Head of caudate nucleus (tissue), 42 donors: ENCODE measurements at places on chromosomes 5 and 9.
A peak's percentile ranks its signal among the peaks of the same experiment; 100 is the strongest.

DNA sequence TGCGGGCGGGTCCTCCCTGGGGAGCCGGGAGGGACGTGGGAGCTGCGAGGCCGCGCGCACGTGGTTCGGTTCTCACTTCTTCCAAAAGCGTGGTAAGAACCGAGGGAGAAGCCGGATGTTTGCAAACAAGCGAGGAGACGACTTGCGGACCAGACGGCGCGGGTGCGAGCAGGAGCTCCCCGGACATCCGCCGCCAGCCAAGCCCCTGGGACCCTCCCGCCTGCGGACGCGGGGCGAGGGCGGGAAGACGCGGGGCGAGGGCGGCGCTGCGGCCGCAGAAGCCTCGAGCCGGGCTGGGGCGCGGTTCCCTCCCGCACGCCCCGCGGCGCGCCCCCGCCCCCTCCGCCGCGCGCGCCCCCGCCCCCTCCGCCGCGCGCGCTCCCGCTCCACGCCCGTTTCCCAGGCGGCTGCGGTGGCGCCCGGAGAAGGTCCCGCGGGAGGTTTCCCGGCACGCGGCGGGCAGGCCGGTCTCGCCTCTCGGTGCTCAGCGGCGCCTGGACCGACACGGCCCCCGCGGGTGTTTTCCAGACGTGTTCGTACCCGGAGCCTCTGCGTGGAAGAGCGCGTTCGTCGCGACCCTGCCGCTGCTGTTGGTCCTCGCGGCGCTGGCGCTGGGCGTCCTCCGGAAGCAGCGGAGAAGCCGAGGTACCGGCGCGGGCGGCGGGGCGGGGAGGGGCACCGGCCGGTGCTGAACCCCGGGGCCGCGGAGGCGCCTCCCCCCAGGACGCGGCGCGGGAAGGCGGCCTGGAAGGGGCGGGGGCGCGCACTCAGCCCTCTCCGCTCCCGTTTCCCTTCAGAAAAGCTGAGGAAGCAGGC is 12.8 kb downstream of the BTNL9 start:
- DNase-seq, result no peak

GRCh38 chr9:134778841-134779411 is 101.7 kb upstream of the FCN2 start:
- peak; percentile 32 for DNase-seq

- peak; percentile 66 for DNase-seq
Observed at GRCh38 chr5:463952-464351, 21.0 kb downstream of the EXOC3 start.

GRCh38 chr5:36366883-36367282 is 65.2 kb upstream of the RANBP3L start:
- no peak for DNase-seq

DNA sequence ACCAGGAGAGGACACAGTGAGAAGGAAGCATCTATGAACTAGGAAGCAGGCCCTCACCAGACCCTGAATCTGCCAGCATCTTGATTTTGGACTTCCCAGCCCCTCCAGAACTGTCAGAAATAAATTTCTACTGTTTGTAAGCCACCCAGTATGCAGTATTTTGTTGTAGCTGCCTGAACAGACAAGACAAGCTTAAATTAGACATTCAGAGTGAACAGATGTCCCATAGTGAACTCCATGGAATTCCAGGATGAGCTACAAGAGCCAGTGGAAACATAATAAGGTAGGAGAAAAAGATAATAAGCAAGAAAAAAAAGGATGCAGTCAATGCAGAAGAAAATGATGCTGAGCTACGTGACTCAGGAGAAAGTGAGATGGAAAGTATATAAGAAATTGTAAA is 47.8 kb upstream of the MAMDC2 start:
- no peak for DNase-seq

- no peak for DNase-seq
Observed at GRCh38 chr5:132371603-132371994, 2.1 kb downstream of the SLC22A5 start.

DNA sequence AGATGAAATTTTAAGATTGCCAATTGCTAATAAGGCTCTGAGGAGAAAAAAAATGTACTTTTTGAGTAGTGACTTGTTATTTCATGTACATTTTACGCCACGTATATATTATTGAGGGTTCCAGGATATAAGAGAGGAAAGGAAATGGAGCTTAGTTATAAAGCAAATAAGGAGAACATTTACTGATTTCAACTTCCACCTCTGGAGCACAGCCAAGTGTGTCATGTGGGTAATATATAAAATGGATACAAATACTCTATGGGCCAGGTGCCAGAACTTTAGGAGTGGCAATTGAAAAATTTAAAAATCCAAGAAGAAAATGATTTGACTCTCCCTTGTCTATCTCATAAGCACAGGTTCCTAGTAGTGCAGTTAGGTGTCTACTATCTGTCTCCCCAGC is 45.0 kb upstream of the VLDLR start:
- DNase-seq, result no peak

DNA sequence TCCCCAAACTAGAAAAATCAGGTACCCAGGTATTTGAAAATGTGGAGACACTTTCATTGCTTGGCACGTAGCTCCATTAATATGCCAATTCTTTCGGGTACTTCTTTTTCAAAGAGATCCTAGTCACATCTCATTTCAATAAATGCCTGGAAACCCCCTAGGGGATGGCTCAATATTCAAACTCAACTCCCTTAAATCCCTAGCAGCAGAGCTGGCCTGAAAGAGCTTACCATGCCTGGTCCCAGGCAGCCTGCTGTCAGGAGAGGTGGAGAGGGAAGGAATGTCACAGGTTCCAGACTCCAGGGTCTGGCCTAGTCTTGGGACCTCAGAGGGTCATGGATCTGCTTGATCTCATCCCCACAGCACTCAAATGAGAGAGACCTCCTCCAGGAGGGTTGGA is 187.1 kb downstream of the SPOCK1 start:
- DNase-seq, result no peak

GRCh38 chr9:126636983-126637798 is 23.5 kb downstream of the LMX1B start:
- DNase-seq, result peak; percentile 65

DNA sequence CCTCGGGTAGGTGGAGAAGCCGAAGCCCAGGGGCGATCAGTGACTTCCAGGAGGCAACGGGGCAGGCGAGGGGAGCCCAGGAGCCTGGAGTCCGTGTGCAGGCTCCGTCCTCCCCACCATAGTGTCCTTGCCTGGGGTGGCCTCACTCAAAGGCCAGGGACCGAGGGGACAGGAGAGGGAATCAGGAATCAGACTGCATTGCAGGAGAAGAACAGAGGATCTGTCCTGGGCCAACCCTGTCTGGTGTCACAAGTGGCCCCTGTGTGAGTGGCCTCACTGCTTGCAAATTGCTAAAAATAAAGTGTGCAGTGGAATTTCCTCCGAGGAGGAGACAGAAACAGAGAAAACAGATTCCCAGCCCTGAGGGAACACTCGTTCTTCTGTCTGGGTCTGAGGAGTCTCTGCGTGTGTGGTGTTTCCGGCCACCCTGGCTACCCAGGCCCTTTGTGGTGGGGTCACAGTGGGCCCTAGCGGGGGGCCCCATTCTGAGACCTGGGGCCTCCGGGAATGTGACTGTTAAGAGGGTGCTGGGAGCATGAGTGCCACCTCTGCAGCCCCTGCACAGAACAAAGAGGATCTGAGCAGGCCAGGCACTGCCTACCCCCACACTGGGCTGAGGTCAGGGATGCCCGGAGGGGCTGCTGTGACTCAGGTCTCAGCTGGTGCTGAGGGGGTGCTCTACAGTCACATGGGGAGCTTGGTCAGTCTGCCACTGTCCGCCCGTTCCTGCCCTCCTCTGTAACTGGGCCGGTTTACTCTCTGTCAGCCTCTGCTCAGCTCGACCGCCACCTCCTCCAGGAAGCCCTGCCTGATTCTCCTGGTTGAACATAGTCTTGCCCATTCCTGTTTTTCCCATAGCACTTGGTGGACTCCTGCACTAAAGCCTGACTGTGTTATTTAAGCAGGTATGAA is 7.4 kb downstream of the TRAF1 start:
- DNase-seq, result no peak

- no peak for DNase-seq
Observed at GRCh38 chr9:92176800-92177185, 61.6 kb upstream of the SPTLC1 start.

DNA sequence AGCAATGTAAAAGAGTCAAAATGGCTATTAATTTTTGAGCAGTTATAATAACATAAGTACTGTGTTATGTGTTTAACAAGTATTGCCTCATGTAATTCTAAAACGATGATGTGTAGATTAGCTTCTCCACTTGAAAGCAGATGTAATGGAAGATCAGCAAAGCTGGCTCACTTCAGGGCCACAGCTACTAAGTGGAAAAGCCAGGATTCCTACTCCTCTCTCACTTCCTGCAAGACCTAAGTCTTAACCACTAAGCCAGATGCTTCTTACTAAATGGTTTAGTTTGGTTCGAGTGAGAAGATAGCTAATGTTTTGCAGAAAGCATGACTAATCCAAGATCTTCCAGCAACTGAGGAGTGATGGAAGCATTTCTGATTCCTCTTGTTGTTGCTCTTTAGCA is 15.7 kb upstream of the TNC start:
- DNase-seq, result no peak

DNA sequence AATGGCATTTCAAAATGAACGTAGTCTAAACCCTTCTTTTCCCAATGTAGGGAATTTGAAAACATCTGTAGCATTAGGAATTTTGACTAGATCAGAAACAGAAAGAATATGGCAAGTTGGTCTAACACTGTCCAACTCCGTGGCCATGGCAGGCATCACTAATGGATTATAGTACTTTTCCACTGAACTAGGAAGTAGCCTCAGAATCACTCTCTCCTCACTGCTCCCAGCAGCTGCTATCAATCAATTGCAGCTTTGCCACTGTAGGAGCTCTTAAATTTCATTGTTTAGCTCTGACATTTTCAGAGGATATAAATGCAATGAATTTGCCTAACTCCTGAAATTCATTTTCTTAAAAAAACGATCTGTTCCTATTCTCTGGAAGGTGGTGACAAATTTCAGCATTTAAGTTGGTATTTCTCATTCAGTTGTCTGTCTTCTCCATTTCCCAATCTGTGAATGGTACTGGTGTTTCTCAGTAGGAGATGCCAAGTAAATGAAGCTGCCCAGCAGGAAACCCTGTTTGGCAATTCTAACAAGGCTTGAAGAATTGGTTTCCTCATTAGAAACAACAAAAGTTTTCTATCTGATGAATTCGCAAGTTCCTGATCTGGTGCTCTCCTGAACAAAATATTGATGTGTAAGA is 64.7 kb downstream of the TLR4 start:
- DNase-seq, result no peak

GRCh38 chr5:132839426-132840301 is 9.2 kb upstream of the SHROOM1 start:
- DNase-seq, result no peak

DNA sequence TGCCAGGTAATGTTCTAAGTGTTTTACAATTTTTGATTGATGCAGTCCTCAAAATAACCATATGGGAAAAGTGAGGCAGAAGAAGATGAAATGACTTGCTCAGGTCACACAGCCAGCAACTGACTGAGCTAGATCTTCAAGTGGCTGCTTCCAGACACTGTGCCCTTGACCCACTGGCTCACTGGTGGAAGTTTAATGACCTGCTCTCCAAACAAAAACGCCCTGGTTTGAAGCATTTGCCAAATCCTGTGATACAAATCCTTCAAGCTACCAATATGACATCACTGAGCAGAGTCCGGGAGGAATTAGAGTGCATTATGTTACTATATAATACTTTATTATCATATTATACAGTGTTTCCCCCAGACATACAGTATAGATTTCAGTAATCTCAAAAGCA is 459.4 kb downstream of the GADD45G start:
- DNase-seq, result no peak

DNA sequence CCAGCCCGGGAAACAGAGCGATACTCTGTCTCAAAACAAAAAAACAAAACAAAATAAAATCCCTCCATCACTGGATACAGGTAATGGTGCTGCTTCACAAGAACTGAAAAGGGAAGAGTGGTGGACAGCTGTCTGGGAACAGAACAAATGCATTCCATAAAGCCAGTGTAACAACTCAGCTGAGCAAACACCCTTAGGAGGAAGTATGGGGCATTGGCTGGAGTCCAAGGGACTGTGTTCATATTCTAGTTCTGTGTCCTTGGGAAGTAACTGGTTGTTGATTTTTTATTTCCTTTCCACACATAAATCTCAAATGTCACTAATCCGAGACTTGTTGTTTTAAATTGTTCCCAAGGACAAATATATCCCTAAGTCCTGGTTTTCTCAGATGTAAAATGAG is 38.3 kb downstream of the HTR1A start:
- DNase-seq, result no peak

DNA sequence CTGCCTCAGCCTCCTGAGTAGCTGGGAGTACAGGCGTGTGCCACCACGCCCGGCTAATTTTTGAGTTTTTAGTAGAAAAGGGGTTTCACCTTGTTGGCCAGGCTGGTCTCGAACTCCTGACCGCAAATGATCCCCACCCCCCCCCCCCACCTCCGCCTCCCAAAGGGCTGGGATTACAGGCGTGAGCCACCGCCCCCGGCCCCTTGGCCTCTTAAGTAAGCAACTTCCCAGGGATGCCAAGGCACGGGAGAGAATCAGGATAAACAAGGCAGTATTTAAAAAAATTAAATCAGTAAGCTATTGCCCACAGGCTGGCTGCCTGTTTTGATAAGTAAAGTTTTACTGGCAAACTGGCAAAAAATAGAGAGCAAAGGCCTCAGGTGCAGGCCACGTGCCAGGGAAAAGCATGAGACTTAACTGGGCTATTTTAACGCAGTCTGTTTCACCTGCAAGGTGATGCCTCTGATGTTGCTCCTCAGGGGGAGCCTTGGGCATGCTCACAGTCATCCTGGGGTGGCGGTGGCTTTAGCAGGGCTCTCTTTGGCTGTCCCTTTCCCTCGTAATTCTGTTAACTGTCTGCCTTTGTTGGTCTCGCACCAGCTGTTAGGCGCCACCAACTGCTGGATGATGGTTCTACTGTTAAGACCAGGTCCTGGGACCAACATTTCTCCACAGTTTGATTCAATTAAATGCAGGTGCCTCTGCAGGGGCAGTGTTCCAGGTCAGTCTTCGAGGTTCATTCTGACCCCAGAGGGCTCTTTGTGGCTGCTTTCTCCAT is 19.4 kb upstream of the RNF130 start:
- peak; percentile 77 for DNase-seq

DNA sequence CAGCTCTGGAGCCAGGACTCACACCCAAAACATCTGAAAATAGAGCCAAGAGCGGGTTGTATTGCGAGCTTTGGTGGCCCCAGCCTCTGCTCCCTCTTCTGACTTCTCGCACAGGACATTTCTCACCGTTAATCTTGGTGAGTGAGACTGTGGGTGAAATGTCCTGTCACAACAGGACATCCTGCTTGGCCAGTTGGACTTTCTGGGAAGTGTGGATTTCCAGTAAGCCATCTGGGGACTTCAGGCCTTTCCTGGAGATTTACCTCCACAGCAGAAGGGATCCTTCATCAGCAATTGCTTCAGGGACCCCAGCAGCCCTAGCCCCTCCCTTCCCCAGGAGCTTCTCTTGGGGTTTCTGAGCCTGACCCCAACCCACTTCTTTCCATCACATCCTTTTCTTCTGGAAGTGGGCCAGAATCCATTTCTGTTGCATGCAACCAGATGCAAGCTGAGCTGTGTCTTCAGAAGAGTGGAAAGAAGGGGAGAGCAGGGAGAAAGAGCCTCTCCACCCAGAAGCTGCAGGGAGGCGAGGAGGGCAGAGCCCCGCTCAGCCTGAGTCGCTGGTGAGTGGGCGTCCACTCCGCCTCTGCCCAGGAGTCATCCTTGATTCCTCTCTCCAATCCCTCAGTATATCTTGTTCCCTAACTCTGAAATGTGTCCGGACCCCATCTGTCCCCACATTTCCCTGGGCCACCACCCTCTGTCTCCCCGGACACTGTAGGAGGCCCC is 50.3 kb upstream of the GADD45G start:
- no peak for DNase-seq
